ENCODE measurements at places on chromosomes 12 and 14.

- no peak for DNase-seq
These were observed 34.9 kb downstream of the SH2B3 start for GRCh38 chr12:111440631-111441030.

- no peak for DNase-seq
These were observed 250.2 kb downstream of the C12orf50 start for GRCh38 chr12:87779016-87779415.

DNA sequence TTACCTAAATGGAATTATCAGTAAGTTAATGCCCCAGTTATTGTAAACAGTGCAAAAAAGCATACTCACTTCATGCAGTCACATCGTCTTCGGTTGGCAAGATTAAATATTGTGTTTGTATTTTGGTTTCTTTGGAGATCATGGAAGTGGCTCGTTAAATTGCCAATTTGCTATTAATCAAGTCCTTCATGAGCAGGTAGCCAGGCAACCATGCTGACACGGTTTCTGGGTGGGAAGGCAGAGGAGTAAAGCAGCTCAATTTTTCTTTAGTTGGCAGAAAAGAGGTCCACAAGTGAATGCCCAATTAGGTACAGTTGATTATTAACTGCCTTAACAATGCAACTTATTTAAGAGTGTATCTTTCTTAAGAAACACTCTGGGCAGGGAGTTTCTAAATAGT is 43.9 kb downstream of the PPP4R3A start:
- DNase-seq: no peak

DNA sequence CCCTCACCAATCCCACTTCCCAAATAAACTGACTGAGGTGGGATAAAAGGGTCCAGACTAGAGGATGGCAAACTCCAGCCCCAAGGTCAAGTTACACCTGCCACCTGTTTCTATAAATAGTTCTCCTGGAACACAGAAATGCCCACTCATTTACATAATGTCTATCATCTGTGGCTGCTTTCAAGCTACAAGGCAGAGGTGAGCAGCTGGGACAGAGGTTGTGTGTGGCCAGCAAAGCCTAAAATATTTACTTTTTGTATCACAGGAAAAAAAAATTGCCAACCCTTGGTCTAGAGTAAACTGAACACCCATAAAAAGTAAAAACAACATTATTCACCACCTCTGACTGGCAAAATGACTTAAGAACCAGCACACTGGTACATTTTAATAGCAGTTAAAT is 269.4 kb downstream of the RGS6 start:
- DNase-seq: no peak
